Kidney (tissue), 22 donors: ENCODE measurements at places on chromosomes 13 and 19.

GRCh38 chr13:109509154-109509900 lies 277.1 kb downstream of the IRS2 start:
- H3K36me3 ChIP-seq = no peaks in the 10 kb centered on the region
- no peaks in the 10 kb centered on the region for H3K27me3 ChIP-seq
- no peak overlapping the region for H3K27ac ChIP-seq
- H3K4me3 ChIP-seq = no peak overlapping the region
- no peak for DNase-seq

DNA sequence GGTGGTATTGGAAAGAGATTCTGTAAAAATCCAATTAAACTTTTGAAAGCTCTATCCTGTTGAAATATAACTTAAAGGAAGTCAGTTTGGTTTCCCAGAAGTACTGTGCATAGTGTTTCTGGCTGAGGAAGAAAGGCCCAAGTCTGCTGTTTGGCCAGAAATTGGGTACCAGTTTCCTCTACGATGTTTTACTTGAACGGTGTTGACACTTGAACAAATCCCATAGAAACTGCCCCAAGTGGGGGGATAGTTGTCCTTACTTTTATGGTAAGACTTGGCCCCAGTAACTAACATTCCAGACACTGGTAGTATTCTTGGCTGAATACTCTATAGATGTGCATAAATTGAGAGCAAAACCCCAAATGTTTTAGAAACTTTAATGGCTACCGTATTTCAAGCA lies 14.2 kb downstream of the KLF5 start:
- no peak for DNase-seq
- no peaks in the 10 kb centered on the region for H3K4me1 ChIP-seq
- no peak overlapping the region for H3K4me3 ChIP-seq
- H3K27me3 ChIP-seq = no peaks in the 10 kb centered on the region
- no peak overlapping the region for H3K27ac ChIP-seq

DNA sequence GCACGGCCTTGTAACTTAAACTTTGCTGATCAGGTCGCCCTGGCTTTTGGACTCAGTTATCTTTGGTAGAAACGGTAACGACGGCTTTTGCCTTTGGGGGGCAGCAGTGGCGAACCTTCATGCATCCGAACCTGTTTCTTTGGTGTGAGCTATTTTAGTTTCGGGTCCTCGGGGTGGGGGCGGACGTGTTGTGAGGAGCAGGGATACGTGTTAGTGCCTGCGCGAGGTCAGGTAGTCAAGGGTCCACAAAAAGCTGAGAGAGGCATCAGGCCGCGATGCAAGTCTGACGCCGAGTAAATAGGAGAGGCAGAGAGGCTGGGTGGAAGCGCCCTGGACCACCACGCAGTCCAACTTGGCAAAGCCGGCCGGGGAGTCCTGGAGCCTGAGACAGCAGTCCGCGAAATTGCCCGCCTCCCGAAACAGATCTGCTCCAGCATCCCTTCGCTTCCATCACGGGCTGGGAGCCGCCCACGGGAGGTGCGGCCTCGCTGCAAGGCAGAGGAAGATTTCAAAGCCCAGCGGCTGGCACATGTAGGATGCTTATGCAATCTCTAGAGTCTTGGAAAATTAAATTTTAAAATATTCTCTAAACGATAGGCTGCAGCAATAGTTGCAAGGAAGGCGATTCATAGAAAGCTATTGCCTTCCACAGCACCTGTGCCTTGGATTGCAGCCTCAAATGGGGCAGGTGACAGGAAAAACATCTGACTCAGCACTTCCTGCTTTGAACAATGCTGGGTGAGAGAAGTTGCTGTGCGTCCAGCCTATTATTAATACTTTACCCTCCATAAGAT lies 4.6 kb upstream of the TPP2 start:
- peak overlapping the region; percentile 46 for H3K27ac ChIP-seq
- no peaks in the 10 kb centered on the region for H3K4me1 ChIP-seq
- DNase-seq = peak; percentile 86
- H3K4me3 ChIP-seq = peak overlapping the region; percentile 56

DNA sequence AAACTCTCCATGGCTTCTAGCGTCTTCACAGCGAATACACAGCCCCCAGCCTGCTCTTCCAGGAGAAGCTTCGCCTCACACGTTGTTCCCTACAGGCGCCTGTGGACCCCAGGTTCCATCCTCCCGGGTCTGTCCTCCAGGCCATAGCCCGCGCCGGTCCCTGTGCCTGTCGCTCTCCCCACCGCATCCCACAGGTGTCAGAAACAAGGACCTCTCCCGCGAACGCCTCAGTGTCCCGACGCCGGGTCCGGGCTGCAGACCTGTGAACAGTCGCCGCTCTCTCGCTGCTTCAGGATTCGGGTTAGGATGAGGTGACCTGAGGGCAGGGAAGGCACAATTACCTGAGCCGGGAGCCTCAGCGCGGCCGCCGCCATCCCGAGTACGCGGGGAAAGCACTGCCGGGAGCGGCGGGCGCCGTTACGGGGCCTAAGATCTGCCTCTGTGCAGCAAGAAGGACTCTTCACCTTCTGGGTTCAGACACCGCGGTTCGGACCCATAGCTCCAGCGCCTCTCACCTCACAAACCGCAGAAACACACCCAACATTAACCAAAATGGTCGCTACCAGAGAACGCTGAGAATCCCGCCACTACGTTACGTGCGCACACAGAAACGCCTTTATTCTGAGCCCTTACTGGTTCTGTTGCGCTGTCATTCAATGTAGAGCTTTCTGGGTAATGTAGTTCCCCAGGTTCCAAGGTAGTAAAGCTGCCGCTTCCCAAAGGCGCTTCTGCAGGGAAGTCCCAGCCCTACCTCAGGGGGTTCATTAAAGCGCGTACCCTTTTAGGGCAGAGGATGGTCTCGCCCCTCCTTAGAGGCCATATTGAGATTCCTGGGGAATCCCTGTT lies at the start of gene ZNF418:
Gene ZNF418, minus strand, starts transcription at position 583 of the 846 bp plus-strand sequence. CDS start 1,580 bp downstream, outside the sequence.
- no peaks in the 10 kb centered on the region for H3K4me1 ChIP-seq
- H3K27ac ChIP-seq = peak within 1 kb of the TSS; percentile 37
- H3K4me3 ChIP-seq = peak within 1 kb of the TSS; percentile 72

DNA sequence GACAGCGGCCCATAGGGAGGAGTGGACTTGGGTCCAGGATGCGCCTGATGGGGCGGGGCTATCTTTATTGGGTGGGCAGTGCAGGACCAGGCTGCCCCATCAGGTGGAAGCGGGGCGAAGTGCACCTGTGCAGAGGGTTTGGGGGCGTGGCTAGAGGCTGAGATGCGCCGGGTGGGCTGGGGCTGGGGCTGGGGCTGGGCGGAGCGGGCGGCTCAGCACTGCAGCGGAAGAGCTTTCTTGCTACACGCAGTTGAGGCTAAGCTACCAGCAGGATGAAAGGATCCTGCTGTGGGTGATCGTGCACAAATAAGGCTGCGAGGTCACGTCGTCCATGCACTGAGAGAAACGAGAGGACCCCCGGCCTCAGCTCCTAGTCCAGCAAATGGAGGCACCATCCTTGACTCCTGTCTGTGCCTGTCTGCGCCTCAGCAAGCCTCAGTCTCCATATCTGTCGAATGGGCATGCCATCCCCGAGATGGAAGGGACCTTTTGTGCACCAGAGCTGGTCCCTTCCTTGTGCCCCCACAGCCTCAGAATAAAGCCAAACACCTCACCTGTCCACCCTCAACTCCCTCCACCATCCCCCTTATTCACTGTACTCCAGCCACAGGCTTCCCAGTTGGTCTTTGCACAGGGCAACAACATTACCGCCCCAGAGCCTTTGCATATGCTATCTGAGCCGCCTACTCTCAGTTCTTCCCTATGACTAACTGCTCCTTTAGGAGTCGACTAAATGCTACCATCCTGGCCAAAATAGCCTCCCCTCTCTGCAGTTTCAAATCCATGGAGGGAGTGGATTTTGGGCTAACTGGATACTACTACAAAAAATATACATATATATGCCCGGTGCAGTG lies 21.0 kb upstream of the HOMER3 start:
- no peak overlapping the region for H3K4me3 ChIP-seq
- H3K27me3 ChIP-seq = no peaks in the 10 kb centered on the region
- no peaks in the 10 kb centered on the region for H3K36me3 ChIP-seq
- no peaks in the 10 kb centered on the region for H3K4me1 ChIP-seq
- H3K27ac ChIP-seq = no peak overlapping the region

GRCh38 chr19:22052644-22053013 lies 345 bp downstream of the ZNF257 start:
- no peaks in the 10 kb centered on the region for H3K36me3 ChIP-seq
- no peak overlapping the region for H3K27ac ChIP-seq
- H3K4me1 ChIP-seq = no peaks in the 10 kb centered on the region
- no peaks in the 10 kb centered on the region for H3K27me3 ChIP-seq
- peak overlapping the region; percentile 73 for H3K4me3 ChIP-seq

GRCh38 chr13:91185294-91185863 lies 162.1 kb upstream of the MIR17HG start:
- peaks cover 5% of the 10 kb centered on the region for H3K4me1 ChIP-seq
- no peaks in the 10 kb centered on the region for H3K36me3 ChIP-seq
- no peak overlapping the region for H3K4me3 ChIP-seq

DNA sequence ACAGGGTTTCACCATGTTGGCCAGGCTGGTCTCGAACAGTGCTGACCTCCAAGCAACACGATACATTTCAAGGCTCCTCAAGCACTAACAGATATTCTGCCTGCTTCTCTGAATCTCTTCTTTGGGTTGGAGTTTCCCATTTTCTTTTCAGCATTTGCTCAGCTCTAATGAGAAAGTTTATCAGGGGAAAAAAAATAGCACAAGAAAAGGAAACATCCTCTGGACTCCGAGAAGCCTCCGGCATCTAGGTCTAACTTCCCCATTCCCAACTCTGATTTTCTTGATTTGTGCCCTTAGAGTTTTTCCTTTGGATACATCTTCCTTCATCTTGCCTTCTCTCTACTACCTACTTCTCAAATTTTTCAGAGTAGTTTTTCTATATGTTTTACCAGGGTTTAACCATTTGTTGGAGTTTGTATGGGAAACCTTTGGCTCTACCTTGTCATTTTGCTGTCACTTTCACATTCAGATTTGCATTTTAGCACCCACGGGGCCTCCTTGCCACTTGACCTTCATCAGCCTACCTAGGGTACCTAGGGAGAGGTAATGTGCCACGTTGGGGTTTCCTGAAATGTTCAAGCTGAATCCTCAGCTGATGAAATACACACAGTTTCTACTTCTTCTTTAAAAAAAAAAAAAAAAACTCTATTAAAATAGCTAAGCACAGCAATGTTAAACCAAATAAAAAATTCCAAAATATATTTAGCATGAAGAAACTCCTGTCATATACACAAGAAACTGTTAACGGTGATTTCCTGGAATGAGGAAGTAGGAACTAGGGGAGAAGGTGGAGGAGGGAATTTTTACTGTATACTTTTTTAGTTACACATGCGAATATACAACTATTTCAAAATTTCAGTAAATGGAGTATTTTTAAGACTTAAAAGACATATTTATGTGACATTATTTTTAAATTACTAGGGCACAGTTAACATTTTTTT lies 5.1 kb upstream of the USP12 start:
- peak overlapping the region; percentile 13 for H3K27ac ChIP-seq
- no peak for DNase-seq
- H3K36me3 ChIP-seq = no peaks in the 10 kb centered on the region
- H3K4me3 ChIP-seq = no peak overlapping the region

DNA sequence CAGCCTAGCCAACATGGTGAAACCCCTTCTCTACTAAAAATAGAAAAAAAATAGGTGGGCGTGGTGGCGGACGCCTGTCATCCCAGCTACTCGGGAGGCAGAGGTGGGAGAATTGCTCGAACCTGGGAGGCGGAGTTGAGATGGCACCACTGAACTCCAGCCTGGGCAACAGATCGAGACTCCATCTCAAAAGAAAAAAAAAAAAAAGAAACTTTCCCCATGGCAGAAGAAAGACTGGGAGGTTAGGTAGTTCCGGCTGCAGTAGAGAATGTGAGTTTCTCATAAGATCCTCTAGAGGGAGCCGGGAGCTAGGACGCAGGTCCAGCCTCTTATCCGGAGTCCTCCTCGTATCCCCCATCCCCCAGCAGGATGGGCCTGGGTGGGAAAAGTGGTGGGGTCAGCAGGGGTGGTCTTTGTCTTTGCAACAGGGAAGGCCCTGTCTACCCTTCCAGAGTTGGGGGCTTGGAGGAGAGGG lies 13.2 kb upstream of the CREB3L3 start:
- no peaks in the 10 kb centered on the region for H3K4me1 ChIP-seq
- H3K27me3 ChIP-seq = no peaks in the 10 kb centered on the region
- H3K36me3 ChIP-seq = no peaks in the 10 kb centered on the region
- peak; percentile 54 for DNase-seq
- H3K27ac ChIP-seq = no peak overlapping the region

DNA sequence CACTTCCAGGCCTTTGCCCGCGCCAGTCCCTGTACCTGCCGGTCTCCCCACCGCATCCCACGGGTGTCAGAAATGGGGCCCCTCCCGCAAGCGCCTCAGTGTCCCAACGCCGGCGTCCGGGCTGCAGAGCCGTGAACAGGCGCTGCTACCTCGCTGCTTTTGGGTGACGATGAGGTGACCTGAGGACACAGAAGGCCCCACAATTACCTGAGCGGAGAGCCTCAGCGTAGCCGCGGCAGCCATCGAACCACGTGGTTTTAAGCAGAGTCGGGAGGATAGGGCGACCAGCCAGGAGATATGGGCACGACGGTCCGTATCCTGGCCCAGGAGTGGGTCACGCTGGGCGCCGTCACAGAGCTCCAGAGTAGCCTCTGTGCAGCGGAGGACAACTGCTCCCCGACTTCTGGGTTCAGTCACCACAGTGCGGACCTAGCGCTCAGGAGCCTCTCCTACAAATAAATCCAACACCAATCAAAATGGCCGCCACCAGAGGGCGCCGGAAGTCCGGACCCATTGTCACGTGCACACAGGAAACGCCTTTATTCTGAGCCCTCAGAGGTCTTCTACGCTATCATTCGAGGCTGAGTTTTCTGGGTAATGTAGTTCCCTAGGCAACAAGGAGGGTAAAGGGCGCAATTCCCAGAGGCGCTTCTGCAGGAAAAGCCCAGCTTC lies at the start of gene ZNF814:
Gene ZNF814, minus strand, starts transcription at position 478 of the 672 bp plus-strand sequence. Its CDS starts 235 bp downstream, at position 243.
- peak within 1 kb of the TSS; percentile 45 for H3K27ac ChIP-seq
- DNase-seq = peak; percentile 97
- H3K36me3 ChIP-seq = no peaks in the 10 kb centered on the region
- peak within 1 kb of the TSS; percentile 96 for H3K4me3 ChIP-seq
- peaks cover 5% of the 10 kb centered on the region for H3K4me1 ChIP-seq
